ENCODE measurements at places on chromosomes 3 and 15.

DNA sequence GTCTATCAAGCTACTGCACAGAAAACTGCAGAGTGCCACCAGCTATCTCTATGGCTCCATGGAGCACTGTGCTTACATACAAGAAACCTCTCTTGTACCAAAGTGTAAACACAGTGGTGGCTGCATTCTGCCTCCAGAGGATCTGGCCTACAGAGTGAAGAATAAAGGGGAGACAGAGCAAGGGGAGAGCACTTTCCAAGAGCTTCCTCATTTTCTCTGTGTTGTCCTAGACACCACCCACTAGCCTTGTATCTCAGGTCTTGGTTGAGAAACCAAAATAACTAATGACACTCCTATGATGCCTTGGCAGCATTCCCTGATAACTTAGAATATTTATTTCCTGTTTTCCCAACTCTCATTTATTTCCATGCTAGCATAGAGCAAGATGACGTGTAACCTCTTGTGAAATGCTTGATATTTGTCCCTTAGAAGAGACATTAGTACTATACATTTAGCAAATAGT is 56.9 kb upstream of the PHLDB2 start:
- DNase-seq: no peak

- no peak for DNase-seq
Measured at GRCh38 chr3:195877767-195878423, 30.5 kb downstream of the TNK2 start.

- DNase-seq: no peak
Measured at GRCh38 chr3:31491660-31492059, 41.1 kb upstream of the STT3B start.

GRCh38 chr15:83170474-83171165 is 37.0 kb downstream of the HDGFL3 start:
- DNase-seq: no peak

DNA sequence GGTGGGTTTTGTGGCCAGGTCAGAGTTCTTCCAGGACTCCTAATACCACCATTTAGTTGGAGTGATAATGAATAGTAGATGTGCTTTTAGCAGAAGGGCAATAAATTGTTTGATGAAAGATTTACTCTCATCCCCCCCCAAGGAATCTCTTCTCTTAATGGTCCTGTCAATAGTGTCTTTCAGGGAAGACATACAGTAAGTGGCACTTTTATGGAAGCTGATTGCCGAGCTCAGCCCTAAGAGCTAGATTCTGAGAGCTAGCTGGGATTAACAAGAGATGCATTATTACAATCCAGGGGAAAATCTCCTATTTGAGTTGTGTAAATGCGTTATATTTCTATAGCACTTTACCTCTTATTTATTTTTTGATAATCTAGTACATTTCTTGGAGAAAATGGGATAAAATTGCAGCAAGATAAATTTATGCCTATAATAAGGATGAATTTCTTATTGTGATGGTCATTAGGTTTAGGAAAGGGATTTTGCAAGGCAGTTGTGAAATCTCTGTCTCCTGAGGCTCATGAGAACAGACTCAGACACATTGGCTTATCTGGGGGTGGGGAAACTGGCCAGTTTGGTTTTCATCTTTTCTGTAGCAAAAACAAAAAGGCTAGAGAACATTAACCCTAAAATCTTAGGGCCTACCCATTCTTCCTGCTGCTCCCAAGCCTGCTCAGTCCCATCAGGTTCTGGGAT is 41.6 kb upstream of the CLSTN2 start:
- DNase-seq: no peak

- DNase-seq: no peak
Measured at GRCh38 chr3:122358703-122359032, 24.4 kb downstream of the MIX23 start.

DNA sequence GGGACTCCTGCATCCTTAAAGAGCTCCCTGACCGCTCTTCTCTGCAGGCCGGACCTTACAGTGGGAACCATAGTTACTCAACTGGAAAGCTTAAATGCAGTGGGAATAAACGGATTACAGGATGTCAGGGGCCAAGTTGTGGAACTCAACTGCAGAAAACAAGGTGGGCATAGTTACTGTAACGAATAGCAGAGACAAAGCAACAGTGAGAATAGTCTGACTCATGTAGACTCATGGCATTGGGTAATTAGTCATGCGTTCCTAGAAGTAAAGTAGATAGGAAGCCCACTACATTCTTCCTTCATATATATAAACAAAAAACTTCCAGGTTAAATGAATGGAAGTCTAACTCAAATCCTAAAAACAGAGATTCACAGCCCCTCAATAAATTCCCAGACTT is 95.5 kb upstream of the CHRNA7 start:
- no peak for DNase-seq

GRCh38 chr3:58630076-58630709 is 36.4 kb downstream of the FAM3D start:
- DNase-seq: peak; percentile 38

- DNase-seq: no peak
Measured at GRCh38 chr3:120047686-120048085, 46.6 kb downstream of the GSK3B start.

DNA sequence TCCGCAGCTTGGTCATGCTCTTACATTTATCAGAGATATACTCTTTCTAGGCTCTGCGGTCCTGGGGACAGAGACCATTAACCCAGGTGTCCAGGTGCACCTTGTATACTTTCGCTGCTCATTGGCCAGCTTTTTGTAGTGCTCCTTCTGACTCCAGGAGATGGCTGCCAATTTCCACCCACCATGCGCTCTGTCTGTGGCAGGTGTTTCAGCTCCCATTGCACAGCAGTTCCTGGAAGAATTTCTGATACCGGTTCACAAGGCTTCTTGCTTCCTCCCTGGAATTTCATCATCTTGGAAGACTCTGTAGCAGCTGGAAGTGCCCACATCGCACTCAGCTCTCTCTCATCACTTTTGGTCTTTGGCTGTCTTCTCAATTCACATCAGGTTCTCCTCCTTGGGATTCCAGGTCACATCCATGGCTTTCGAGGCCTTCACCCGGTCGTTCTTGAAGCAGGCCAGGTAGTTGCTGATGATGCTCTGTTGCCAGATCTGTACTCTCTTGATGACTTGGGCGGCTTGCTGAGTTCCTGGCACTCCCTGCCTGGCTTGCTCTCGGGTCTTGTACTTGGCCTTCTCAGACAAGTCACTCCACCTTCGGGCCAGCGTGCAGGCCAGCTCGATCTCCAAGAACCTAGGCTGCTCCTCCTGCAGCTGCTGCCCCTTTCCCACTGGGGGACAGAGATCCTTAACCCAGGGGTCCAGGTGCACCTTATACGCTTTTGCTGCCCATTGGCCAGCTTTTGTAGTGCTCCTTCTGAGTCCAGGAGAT is 41.1 kb upstream of the ARL8B start:
- no peak for DNase-seq

- DNase-seq: no peak
Measured at GRCh38 chr15:82739086-82739485, 29.4 kb upstream of the AP3B2 start.

GRCh38 chr3:51340013-51340829 is 44.9 kb upstream of the MANF start:
- no peak for DNase-seq

GRCh38 chr3:4776399-4776979 is 202.7 kb upstream of the BHLHE40 start:
- no peak for DNase-seq

DNA sequence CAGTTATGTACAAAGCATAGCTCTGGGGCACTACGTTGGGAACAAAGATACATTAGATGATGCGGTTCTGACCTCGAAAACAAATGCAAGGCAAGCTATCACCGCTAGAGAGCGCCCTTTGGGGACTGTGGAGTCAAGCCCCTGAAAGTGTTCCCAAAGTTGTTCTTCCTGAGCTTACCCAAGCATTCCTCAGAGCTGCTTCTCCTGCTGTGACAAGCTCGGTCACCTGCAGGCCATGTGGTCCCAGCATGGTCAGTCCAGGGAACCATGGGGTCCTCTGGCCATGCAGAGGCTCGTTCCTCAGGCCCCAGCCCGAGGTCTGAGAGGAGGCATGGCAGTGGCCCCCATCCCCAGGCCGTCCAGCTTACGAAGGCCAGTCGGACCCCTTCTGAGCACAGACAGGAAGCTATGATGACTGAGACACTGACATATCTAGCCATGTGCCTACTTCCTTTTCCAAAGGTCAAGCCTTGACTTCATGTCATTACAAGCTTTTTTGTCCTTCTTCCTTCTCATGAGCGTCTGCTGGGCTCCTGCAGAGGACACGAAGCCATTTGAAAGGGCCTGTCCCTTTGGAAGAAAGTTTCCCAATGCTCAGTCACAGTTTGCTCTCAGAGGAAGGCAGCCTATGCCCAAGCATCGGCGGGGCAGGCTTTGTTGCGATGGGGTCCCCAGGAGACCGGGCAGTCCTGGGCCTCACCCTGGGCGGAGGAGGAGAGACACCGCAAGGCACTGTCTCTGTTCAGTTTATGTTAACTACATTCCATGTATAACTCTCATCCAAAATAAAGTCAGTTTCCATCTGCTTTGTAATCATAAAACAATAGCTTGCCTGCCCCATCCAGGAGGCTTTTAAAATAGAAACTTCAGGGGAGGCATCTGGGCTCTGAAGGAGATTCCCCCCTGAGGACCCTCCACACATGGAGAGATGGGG is 79.3 kb downstream of the ATP10A start:
- DNase-seq: peak; percentile 22

GRCh38 chr3:6577584-6577983 is 283.3 kb upstream of the GRM7 start:
- no peak for DNase-seq

- no peak for DNase-seq
Measured at GRCh38 chr3:176262071-176262470, 935.2 kb downstream of the TBL1XR1 start.

GRCh38 chr15:29822100-29822683 is at the start of gene TJP1:
Gene TJP1, minus strand, starts transcription at chr15:29822468. Its CDS starts 440 bp downstream, at chr15:29822028.
- no peak for DNase-seq

DNA sequence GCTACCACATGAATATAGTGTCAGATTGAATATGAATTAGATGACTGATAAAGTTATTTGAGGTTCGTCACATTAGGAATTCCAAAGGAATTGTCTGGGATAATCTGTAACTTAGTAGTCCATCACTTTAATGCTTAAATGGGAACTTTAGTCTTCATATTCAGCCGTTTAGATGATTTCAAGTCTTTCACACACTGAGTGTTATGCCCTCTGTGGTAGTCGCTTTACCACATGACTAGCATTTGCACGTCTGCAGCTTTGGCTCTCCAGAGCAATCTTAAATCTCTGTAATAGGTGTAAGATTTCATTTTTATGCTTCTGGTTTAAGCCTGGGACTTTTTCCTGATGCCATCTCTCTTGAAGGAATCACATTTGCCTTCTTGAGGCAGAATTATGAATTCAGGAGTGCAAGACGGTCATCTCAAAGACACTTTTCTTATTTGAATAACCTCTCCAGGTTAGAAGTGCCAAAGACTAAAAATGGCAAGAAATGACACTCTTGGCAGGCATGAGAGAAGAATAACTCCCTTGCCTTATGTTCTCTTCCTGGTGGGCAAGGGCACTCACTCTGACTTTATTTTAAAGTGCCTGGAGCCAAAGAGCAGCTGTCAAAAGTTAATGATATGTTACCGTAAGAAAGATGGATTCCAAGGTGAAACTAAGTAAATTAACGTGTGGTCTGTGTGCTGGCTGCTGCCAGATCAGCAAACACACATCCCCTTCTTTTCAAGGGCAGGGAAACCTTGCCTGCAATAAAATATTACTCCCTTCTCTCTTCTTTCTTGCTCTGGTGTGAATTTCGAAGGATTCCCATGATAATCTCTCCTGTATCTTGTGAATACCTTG is 153.3 kb downstream of the B3GALNT1 start:
- DNase-seq: no peak

DNA sequence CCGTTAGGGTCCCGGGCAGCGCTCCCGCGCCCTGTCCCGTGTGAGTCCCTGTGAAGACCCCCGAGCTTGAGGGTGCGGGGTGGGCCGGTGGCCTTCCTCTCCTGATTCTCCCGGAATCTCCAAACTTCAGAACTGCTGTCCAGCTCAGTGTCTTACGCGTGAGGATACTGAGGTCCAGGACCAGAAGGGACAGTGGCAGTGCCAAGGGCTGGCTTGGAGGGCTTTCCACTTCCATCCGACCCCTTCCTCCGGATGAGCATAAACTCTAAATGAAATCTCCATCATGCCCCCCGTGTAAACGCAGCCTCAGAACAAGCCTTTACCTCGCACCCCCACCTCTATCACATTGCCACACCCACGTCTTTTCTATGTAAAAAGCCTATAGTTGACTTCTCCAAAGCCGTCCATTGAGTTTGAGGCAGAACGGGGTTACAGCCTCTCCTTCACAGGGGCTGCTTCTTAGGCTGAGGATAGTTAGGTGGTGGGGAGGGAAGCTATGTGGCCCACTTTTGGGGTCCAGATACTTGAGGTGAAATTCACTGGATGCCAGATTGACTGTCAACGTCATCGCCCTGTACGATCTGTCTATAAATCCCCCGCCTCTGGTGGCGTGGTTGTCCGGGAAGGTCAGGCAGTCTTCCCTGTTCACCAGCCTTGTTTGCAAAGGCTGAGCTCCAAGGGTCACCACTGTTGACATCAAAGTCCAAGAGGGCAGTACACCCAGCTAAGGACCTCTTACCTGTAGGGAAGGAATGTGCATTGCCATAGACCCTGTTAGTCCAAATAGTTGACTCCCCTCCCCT is 1.1 kb downstream of the EDEM1 start:
- no peak for DNase-seq

DNA sequence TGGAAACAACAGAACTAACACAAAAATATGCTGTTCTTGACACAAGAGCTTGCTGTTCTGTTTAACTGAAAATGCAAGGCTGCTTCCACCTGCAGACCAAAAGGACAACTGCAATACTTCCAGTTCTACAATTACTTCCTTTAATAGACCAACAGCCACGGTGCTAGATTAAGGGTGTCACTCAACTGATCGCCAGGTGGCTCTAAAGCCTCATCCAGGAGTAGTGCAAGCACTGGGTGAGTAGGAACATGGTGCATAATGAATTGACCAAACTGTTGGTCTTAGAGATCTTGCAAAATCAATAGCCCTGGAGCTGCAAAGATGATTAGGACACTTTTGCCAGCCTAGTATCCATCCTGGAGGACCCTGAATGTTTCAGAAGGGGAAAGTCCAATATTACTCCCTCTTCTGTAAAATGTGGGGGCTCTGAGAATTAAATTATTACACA is 3.6 kb upstream of the CLDN16 start:
- no peak for DNase-seq

GRCh38 chr15:101807345-101807945 is 4.1 kb downstream of the OR4F6 start:
- DNase-seq: no peak

- DNase-seq: no peak
Measured at GRCh38 chr15:101185770-101186169, 66.1 kb downstream of the CHSY1 start.

GRCh38 chr3:95797081-95797480 is 1017.3 kb upstream of the EPHA6 start:
- DNase-seq: no peak

GRCh38 chr15:32106401-32107381 is 76.4 kb downstream of the CHRNA7 start:
- no peak for DNase-seq

DNA sequence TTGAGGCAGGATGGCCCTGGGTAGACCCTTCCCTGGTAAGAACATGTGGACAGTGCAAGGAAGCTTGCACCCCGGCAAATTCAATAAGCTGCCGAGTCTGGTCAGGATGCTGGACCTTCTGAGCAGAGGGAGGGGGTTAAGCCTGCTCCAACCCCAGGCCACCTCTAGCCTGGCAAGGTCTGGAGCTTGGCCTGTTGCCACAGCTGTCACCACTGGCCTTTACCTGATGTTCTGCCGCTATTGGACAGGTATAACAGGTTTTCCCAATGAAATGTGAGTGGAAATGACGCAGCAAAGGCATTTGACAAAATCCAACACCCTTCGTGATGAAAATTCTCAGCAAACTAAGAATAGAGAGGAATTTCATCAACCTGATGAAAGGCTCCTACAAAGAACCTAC is 699 bp upstream of the MESP1 start:
- DNase-seq: no peak

- no peak for DNase-seq
Measured at GRCh38 chr3:187721055-187721454, 18.7 kb upstream of the RTP2 start.

All from stimulated activated CD4-positive, alpha-beta T cell treated with anti-CD3 and anti-CD28 coated beads, TNF-alpha, amount 100 ng/mL, for 48 hours (primary cell).